ENCODE measurements at places on chromosomes 11 and 22.
A peak's percentile ranks its signal among the peaks of the same experiment; 100 is the strongest.

- peak; percentile 52 for DNase-seq
Measured at GRCh38 chr11:1520663-1521267, 34.2 kb upstream of the MOB2 start.

DNA sequence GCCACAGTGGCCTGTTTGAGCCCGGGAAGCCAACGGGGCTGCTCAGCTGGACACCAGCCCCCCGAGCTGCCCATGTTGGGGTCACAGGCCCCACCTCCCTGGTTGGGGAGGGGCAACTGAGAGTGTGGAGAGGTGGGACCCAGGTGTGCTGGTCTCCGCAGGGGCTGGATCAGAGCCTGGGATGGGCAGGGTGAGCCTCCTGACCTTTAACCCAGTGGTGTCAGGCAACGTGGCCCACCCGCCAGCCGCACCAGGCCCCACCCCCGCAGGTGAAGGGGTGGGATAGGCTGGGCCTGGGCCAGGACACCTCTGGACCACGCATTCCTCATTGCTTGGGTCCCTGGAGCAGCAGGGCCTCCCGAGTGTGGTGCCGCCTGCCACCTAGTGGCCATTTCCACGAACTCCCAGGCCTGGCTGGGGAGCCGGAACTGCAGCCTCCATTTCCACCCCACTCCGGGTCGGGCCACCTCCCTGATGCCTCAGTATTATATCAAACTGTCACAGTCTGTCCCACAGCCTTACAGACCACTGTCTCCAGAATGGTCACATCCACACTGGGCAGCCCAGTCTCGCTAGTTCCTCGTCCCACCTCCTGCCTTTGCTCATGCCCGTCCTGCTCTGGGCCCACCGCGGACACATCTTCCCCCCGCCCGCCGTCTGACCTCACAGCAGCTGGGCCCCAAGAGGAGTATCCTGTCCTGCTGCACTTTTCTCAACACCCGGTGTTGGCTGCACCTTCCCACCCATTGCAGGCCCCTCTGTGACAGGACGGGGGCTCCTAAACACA, 13.3 kb upstream of the PPP6R3 start:
- peak; percentile 84 for DNase-seq

DNA sequence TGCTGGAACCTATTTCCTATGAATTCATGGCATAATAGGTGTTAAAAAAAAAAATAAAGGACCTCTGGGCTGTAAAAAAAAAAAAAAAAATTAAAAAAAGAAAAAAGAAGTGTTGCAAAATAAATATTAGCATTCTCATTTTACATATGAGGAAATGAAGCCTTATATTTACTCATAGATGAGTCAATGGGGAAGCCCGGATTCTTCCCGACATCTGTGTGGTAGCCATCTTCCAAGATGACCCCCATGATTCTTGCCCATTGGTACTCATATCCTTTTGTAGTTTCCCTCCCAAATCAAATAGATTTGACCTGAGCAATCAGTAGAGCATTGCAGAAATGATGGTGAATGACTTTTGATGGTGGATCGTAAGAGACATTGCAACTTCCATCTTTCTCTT, 3.0 kb upstream of the SWAP70 start:
- DNase-seq = no peak

- no peak for DNase-seq
Measured at GRCh38 chr11:103958475-103959215, 77.8 kb upstream of the DDI1 start.

- DNase-seq = no peak
Measured at GRCh38 chr11:47442514-47442913, 6.4 kb downstream of the RAPSN start.

- DNase-seq = no peak
Measured at GRCh38 chr11:66529069-66529468, 16.8 kb downstream of the ZDHHC24 start.

GRCh38 chr11:24064309-24064903, 432.4 kb upstream of the LUZP2 start:
- no peak for DNase-seq

Measured in B cell (primary cell).